ENCODE measurements at places on chromosomes 16 and 17.

DNA sequence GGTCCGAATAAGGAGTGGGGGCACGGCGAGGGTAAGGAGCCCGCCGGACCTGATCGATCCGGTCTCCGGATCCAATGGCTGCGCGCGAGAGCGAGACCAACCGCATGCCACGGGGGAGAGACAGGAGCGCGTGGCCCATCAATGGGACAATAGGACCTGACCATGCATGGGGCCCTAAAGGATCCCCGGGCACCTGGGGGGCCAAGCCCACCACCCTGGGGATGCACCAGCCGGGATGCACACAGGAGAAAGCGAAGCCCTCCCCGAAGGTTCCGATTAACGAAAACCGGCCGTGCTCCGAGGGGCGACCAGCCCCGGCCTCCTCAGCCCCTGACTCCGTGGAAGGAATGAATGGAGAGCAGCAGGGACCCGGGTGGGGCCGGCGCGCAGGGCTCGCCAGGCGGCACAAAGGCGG lies 525 bp downstream of the JPT1 start:
- DNase-seq, result peak; percentile 55

DNA sequence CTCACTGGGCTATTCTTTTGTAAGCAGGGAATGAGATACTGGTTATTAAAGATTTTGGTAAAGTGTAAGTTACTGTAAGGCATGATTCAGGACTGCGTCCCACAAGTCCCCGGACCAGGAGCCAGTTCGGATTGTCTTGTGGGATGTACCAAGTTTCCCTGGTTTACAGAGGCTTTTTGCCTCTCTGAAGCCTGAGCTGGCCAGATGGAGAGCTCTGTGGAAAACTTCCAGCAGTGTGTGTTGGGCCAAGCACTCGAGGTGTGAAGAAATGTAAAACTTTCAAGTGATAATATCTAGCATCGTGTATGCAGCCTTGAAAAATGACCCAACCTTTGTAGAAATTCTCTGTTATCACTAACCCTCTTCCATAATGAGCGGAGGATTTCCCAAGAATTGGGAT lies 2.4 kb downstream of the EPN2 start:
- no peak for DNase-seq

GRCh38 chr17:75194879-75195278 lies 10.6 kb upstream of the NUP85 start:
- no peak for DNase-seq

GRCh38 chr16:69321080-69321479 lies 9.3 kb downstream of the PDF start:
- DNase-seq, result no peak

GRCh38 chr16:83374979-83375378 lies 432.8 kb upstream of the HSBP1 start:
- DNase-seq, result no peak

DNA sequence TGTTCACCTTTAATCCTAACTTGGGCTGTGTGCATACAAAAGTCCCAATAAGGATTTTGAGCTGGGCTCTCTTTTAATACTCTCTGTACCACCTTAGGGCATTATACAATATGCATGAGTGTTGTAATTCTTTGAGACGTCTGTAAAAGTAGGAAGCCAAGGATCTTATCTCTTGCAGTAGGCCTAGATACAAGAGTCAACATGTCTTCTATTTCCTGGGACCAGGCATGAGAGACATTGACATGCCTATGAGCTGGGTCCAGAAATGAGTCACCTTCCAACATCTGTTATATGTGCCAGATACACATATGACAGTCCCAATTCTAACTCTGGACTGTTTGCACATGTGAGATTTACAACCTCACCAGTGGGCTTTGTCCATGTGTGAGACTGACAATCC lies 1911.2 kb downstream of the TP53TG3F start:
- no peak for DNase-seq

DNA sequence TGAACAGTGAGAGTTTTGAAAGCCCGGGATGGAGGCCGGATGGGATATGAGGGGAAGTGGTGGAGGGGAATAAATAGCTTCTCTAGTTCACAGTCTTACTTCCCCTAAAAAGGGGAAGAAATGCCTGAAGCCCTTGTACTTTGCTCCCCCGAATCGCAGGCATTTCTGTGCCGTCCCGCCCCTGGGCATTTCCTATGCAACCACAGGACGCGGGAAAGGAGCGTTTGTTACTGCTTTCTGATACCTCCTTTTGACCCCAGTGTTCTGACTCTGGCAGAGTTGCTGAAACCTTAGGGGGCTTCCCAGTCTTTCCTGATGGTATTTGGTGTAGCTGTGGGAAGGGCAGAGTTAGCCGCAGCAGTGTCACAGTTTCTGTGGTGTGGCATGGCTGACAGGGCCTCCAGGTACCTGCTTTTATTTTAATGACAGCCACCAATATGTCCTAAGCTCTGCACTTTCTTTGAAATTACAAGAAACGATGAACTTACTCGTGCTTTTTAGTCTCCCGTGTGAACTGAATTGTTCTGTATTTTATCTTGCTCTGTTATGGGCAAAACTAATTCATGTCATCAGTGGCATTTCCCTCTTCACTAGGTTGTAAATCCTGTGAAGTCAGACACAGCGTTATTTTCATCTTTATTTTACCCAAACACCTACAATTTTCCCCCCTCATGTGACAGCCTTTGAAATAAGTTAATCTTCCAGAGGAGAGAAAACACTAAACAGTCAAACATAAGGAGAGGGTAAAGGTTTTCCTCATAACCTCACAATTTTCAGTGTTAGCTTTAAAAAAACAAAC lies 27.1 kb downstream of the USP10 start:
- DNase-seq, result peak; percentile 23

DNA sequence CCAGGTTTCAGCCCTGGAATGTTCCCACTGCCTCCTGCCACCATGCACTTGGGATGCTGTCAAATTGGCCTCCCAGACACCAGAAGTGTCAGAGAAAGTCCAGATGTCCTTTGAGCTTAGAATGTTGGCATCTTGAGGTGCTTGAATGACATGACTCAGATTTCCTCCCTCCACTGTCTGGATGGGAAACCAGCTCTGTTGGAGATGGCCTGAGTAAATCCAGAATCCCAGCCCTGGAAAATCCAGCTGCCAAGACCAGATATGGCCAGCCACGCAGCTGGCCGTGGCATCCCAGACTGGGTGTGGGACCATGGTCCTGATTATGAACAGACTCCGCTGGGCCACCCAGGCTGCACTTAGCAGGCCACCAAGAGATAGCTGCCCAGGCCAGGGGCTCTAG lies 57.0 kb upstream of the CLEC3A start:
- no peak for DNase-seq

GRCh38 chr16:11639925-11640899 lies 28.0 kb upstream of the SNN start:
- DNase-seq, result no peak

- DNase-seq, result no peak
These were observed 477.4 kb downstream of the SLC39A11 start for GRCh38 chr17:72614871-72615626.

DNA sequence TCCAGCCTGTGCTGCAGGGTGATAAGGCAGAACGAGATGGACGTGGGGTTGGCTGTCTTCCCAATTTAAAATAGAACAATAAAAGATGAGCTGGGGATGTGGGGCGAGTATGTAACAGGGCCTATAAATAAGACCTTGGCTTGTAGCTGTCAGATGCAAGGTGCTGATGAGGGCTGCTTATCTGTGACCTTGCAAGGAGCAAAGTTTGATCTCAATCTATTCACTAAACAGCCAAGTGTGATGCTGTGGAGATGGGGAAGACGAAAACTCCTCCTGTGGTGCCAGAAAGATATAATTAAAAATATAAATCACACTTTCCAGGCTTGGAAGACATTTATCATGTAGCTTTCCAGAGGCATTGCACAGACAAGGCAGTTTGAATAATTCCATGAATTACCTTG lies 26.7 kb upstream of the TEX2 start:
- DNase-seq, result no peak

GRCh38 chr16:65672960-65673359 lies 551.1 kb upstream of the CDH11 start:
- DNase-seq, result no peak

DNA sequence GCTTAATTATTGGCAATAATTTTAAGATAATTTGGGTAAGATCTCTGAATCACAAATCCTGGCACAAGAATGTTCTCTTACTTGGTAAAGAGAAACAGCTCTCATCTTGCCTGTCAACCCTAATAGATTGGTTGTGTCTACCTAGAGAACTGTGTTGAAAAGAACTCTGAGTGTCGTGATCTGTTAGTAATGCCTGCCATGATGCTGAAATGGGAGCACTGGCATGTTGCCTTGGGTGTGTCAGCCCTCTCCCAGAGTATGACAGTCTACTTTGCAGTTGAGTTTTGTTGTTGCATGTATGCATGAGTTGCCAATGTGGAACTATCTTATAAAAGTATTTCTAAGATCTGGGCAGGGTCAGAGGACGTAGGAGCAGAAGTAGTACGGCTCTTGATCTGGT lies 221.4 kb downstream of the MAF start:
- DNase-seq, result no peak

DNA sequence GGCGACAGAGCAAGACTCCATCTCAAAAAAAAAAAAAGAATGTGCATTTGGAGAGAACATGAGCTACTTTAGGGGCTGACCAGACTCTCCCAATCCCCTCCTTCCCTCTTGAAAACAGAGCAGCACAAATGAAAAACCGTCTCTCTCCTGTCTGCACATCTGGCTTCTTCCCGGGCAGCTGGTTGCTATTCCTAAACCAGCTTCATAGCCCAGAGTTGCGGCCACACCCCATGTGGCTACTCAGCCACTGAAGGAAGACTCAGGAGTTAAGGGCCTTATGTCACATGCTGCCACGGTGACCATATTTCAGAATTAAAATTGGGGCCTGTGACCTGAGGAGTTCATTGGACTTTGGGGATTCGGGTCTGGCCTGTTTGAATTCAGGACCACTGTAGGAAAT lies 48.3 kb downstream of the KATNIP start:
- DNase-seq, result no peak

DNA sequence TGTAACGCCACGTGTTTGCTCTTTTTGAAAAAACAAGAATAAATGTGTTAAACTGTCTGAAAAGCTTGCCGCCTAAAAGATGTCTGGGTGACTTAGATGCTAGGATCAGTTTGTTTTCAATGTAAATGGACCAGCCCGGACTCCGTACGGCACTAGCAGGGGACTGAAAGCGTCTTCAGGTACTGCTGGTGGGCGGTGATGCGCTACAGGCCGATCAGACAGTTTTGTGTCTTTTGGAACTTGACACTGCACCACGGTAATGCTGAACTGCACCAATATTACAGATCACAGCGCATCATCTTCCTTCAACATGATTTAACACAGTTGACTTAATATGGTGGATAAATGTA lies 727 bp upstream of the MBTPS1 start:
- DNase-seq, result peak; percentile 69

Measured in activated CD4-positive, alpha-beta T cell treated with anti-CD3 and anti-CD28 coated beads for 36 hours (primary cell).